GF-D8 (cell line): ENCODE measurements at places on chromosomes 6 and 20.

DNA sequence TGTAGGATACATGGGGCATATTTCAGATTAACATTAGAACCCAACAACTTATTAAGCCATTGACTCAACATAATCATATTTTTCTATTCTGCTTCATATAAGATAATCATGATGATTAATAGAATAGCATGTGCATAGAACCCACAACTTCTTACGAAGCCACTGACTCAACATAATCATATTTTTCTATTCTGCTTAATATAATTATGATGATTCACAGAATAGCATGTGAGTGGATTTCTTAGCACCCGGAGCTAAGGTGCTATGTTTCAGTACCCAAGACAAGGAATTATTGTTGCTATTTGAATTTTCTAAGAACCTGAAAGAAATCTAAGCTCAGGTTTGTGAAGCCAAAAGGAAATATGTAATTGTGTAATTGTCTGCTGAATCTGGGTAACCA lies 96.8 kb downstream of the TENT5A start:
- DNase-seq, result no peak

DNA sequence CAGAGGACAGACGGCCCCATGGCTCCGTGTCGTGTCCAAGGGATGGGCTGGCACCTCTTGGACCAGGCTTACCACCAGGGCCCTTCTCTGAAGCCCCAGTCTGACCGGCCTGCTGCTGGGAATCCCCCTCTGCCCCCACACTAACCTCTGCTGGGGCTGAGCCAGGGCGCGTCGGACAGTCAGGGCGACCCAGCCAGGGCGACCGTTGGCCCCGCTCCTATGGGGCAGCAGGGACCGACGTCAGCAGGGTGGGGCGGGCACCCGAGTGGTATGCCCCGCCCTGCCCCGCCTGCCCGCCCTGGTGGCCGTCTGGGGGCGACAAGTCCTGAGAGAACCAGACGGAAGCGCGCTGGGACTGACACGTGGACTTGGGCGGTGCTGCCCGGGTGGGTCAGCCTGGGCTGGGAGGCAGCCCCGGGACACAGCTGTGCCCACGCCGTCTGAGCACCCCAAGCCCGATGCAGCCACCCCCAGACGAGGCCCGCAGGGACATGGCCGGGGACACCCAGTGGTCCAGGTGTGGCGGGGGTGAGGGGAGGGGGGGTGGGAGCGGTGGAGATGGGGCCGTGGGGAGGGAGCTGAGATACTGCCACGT lies at the start of gene SLC17A9:
TSS of gene SLC17A9 (plus strand) at position 337 of the 595 bp plus-strand sequence. CDS start at position 459, 122 bp downstream.
- peak; percentile 71 for DNase-seq

- no peak for DNase-seq
Observed at GRCh38 chr6:15776458-15776980, 113.7 kb upstream of the DTNBP1 start.

DNA sequence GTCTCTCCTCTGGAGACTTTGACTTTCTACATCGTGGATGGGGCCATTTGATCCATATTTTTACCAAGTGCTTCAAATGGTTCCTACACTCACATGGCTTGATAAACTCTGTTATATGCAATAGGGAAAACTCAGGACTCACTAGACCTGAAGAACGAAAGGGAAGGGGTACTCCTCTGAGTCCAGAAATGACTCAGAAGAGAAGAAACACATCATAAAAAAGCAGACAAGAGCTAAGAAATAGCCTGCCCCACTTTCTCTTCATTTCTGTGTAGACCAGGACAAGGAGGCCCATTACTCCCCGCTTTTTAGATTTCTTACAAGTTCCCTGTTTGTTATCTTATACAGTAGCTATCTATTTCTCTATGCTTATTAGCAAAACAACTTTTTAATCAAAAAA lies 369.8 kb upstream of the ARID1B start:
- DNase-seq, result no peak

GRCh38 chr20:8216375-8217200 lies 84.5 kb downstream of the PLCB1 start:
- DNase-seq, result no peak
